Activated CD4-positive, alpha-beta memory T cell treated with anti-CD3 and anti-CD28 coated beads for 36 hours (primary cell): ENCODE measurements at places on chromosomes 5 and 9.
A peak's percentile ranks its signal among the peaks of the same experiment; 100 is the strongest.

GRCh38 chr9:36566813-36567221 is 5.9 kb upstream of the MELK start:
- no peak for DNase-seq

- DNase-seq, result no peak
These were observed 8.8 kb downstream of the CAMK4 start for GRCh38 chr5:111233052-111233374.

- DNase-seq, result peak; percentile 87
These were observed 194.4 kb downstream of the RGS3 start for GRCh38 chr9:113657765-113658544.

- DNase-seq, result no peak
These were observed 24.6 kb upstream of the NANS start for GRCh38 chr9:98031935-98032334.

DNA sequence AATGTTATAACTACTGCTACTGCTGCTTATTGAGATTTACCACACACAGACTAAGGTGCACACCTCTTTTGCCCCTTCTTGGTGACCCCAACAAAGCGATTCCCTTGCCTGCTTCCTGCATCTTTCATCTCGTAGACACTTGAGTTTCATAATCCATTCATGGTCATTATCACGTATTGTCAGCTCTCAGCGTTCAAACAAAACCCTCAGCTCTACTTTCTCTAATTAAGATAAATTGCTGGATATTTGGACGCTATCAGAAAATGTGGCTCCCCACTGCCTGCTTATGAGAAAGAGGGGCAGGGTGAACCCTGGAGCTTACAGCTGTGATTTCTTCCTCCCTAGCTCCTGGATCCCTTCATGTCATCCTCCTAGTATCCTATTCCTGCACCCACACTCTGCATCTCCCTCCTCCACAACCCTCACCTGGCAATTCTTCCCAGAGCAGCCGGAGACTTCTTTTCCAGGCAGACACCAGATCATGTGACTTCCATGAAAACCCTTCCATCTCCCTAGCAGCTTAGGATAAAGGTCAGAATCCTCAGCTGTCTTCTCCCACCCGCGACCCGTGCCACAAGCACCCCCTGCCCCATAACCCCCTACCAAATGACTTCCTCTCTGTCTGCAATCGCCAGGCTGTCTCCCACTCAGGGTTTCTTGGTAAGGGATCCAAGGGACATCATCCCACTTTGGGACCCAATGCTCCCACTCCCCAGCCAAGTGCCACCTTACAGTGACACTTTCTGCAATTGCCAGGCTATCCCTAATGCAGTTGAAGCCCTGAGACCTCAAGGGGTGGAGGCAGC is 146.5 kb downstream of the NSG2 start:
- no peak for DNase-seq

DNA sequence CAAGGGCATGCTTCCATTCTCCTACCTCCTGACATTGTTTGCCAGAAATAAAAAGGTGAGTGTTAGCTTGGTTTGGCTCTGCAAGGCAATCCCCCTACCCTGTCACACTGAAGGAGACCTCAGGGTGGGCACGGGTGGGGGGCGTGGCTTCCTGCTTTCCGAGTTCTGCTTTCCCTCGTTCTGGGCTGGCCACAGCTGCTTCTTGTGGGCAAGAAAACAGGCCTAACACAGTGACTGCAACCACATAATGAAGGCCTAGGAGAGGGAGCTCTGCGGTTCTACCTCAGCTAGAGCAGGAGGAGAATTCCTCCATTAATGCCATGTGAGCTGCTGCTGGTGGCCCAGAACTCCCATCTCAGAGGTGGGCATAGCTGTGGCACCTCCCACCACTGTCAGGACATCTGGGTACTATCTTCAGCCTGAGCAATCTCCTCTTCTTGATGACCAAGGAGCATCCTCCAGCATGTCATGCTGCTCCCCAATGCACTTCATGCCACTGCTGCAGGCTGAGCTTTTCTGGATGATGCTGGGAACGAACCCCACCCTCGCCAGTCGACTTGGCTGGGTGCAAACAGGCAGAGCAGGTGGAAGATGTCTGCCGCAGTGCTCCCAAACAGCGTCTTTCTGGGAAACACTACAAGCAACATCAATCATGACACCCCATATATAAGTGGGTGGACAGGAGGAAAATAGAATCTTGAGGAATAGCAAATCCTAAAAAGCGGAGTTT is 139.5 kb upstream of the RAPGEF1 start:
- no peak for DNase-seq

GRCh38 chr5:158013939-158014338 is 155.0 kb upstream of the CLINT1 start:
- DNase-seq, result no peak

- no peak for DNase-seq
These were observed 29.6 kb downstream of the ZNF366 start for GRCh38 chr5:72477644-72478043.

- no peak for DNase-seq
These were observed 54.0 kb upstream of the CXCL14 start for GRCh38 chr5:135632798-135633197.

DNA sequence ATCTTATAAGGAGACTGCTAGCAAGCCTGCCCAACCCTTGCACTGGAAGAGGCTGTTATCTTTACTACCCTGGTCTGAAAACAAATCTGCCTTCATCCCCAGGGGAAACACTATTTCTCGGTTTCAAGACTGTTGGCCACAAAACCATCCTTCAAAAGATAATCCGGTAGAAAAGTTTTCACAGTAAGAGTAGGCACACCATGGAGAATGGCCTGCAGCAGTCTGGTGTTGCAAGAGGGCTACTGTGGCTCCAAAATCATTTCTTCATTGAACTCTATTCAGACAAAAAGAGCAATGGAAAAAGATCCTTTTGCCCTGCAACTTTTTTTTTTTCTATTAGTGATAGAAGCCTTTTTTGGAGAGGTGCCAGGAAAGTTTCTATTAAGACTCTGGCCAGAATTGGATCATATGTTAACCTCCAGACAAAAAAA is 163.9 kb downstream of the ARHGEF28 start:
- DNase-seq, result no peak

DNA sequence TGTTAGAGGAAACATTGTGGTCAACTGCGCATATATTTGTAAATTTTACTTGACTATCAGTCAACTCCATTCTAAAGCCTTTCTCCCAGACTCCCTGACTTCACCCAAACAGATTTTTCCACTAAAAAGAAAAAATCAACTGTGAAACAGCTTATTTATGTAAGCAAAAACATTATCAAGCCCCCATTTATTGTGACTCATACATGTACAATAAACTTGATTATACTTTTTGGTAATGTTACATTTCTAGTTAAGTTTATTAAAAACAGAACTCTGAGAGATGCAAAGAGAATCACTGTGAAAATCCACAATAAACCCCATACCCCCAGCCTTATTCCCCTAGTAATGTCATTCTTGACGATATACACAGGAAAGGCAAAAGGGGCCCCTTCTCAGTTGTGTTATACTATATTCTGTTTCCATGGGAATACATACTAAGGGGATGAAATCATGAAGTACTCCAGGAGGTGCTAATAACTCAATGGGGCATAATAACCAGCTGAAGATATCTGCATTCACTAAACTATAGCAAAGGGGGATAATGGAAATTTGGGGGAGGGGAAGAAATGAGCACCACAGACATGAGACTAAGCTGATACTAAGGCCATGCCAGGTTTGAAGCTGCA is 616.0 kb downstream of the ACTL7B start:
- no peak for DNase-seq

DNA sequence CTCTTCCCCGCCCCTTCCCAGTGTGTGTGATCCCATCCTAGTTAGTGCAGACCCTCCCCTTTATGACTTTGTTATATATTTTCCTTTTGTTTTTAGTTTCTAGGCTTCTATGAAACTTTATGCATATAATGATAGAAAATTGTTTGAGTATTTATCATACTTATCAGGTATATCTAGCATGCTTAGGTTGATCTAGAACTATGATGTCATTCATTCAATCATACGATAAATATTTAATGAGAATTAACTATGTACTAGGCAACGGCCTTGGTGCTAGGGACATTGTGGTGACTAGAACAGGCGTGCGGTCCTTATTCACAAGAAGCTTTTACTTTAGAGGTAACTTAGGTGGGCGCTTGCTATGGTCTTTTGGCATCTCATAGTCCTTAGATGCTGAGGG is 13.6 kb upstream of the ANKRD55 start:
- DNase-seq, result no peak

DNA sequence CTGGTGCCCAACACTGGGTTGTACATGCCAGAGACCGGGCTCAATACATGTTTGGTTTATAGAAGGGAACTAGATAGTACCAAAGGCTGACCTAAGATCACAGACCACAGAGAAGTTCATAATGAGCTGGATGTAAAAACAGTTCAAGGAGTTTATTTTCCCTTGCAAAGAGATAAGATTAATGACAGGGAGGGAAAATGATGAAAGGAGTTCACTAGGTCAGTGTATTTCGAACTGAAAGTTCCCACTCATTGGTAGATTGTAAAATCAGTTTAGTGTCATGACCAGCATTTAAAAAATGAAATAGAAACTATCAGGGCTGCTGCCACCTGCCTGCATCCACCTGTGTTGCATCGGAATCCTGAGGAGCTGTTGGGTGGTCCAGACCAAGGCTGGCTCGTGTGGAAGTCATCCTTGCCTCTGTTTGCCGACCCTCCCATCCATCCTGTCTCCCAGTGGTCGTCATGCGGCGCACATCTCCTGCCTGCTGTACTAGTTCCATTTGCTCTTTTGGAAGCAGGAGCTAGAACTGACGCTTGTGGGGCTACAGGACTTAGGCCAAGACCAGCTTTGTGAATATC is 21.1 kb downstream of the TBC1D2 start:
- no peak for DNase-seq

GRCh38 chr5:179420476-179420875 is 75.2 kb upstream of the ADAMTS2 start:
- no peak for DNase-seq

GRCh38 chr5:43616535-43616934 is 13.6 kb downstream of the NNT start:
- DNase-seq, result no peak

- no peak for DNase-seq
These were observed 1.2 kb upstream of the PCDHGA5 start for GRCh38 chr5:141362719-141363118.

DNA sequence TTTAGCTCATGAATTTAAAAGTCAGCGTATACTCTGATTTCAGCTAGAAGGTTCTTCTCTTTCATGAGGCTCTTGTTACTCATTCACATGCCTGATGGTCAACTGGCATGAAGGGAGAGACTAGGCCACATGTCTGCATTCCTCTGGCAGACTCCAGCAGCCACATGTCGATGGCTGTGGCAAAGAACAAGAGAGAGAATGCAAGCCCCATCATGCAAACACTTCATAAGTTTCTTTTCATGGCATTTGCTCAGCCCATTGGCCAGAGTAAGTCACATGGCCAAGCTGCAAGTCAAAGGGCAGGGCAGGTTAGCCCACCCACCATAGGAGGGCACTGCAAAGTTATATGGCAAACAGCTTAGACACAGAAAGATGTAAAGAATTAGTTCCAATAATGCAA is 5.4 kb downstream of the KCNV2 start:
- peak; percentile 11 for DNase-seq

DNA sequence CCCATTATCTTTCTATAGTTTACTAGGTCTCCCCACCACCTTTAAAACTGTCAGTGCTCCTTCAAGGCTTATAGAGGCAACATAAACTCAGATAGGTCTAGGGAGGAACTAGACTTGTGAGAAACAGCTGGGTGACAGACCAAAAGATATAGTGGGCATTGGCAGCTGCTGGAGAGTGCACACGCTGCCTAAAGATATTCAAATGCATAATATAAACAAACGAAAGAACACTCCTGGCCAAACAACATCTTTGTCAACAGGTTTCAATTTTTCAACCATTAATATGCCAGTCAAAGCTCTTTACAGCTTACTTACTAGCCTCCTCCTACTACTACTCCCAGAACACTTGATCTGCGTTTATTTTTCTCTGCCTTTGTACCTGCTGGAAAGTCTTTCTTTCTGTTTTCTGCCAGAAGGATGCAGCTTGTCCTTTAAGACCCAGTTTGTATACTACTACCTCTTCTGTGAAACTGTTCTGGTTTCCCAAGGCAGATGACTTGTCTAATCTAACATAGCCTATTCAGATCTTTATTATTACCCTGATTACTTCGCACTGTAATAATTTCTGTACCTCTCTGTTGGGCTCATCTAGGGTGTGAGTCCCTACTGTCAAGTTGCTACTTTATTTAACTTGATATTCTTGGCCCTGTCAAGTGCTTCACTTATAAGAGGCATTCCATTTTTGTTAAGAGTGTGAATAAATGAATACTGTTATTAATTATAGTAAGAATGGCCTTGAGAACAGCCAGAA is 14.3 kb downstream of the KDM3B start:
- no peak for DNase-seq

GRCh38 chr5:140011297-140011802 is 31.7 kb downstream of the NRG2 start:
- DNase-seq, result no peak

DNA sequence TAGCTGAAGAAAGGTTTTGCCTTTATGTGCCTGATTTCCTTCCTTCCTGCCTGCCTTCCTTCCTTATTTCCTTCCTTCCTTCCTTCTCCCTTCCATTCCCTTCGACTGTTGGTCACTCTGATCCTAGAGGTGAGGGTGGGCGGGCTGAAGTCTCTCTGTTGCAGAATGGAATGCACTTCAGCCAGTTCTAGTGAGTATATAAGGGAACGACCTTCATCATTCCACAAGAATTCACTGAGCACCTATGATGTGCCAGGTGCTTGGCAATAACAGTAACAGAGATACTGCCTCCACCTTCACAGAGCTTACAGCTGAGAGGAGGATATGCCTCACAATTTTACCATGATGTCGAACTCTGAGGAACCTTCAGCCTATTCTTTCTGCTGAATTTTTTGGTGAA is 8.7 kb upstream of the OR5C1 start:
- DNase-seq, result no peak

DNA sequence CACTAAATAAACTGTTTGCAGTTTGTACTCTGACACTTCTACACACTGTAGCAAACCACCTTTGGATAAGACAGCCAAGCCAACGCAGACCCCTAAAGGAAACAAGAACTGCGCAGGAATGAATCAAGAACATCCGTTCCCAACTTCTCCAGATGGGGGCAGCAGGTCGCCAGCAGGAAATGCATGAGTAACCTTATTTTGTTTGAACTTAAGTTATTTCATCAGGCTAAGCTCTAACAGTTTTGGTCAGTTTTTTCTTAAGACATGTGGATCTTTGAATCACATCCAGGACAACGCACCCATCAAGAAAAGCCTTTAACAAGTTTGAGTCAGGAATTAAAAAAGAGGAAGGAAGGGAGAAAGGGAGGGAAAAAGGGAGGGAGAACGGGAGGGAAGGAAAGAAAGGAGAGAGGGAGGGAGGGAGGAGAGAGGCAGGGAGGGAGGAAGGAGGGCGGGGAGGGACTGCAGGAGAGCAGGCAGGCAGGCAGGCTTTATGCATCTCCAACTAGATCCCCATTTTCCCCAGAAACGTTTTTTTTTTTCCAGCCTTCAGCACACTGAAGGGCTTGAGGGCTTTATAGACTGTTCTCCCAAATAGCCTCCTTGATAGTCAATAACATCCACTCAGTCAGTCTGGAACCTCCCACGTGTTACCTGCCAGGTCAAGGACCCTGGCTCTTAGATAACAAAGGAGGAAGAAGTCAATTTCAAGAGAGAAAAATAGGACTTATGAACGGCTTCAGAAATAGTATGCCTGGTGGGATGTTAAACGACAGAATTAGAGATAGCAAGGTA is 22.2 kb downstream of the BHMT start:
- DNase-seq, result peak; percentile 81

- DNase-seq, result no peak
These were observed 4.3 kb downstream of the CAAP1 start for GRCh38 chr9:26888271-26888670.

GRCh38 chr5:36459176-36460135 is 146.9 kb upstream of the SLC1A3 start:
- no peak for DNase-seq
